ENCODE measurements at places on chromosomes 1 and 21.

GRCh38 chr1:38547321-38547720 lies 312.3 kb downstream of the RRAGC start:
- no peak for DNase-seq

GRCh38 chr1:117563492-117563875 lies 42.4 kb upstream of the TENT5C start:
- no peak for DNase-seq

- DNase-seq = no peak
Measured at GRCh38 chr1:15620155-15620545, 2.9 kb downstream of the DDI2 start.

DNA sequence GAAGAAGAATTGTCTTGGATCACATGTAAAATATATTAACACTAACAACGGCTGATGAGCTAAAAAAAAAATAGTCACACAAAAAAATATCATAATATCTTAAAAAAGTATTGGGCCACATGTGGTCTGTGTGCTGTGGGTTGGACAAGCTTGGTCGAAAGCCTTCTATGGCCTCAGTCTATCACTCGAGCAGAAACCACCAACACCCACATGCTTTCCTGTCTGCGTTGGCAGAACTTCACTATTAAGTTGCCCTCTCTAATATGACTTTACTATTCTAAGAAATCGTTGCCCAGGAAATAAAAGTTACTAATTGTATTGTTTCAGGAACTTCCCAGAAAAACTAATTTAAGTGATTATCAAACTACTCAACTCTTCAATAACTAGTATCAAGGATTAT lies 28.2 kb upstream of the ETS2 start:
- no peak for DNase-seq

- DNase-seq = no peak
Measured at GRCh38 chr1:228379666-228380065, 27.0 kb downstream of the TRIM11 start.

GRCh38 chr1:187839873-187840272 lies 1011.1 kb downstream of the PLA2G4A start:
- no peak for DNase-seq

- DNase-seq = no peak
Measured at GRCh38 chr1:5565281-5566125, 426.7 kb downstream of the NPHP4 start.

DNA sequence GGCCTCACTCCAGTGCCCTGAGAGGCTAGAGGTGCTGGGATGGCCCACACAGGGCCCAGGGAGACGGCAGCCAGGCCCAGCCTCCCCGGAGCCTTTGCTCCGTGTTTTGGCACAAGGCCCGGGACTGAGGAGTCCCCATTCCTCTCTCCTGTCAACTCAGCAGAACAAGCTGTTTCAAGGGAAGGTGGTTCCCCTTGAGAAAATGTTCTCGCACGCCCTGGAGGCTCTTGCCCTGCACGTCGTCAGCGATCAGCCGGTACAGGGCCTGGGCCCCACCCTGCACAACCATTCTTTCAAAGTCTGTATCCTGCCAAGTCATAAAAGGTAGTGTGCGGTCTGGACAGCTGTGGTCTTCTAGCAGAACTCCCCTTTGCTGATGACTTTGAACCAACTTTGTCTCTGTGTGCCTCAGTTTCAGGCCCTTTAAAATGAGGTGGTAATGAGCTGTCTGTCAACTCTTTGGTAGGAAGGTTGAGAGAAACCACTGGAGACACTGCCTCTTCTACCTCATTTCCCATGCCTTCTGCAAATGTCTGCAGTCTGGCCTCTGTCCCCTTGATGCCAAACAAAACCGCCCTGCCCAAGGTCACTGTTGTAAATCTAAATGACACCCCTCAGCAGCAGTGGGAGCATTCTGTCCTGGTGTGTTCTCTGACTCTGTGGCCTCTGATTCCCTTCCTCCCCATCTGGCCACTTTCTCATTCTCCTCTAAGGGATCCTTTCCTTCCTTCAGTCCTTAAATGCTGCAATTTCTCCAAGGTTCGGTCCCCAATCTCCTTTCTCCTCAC lies 138.6 kb upstream of the JUN start:
- no peak for DNase-seq

GRCh38 chr1:61648983-61649742 lies 75.8 kb downstream of the TM2D1 start:
- no peak for DNase-seq

DNA sequence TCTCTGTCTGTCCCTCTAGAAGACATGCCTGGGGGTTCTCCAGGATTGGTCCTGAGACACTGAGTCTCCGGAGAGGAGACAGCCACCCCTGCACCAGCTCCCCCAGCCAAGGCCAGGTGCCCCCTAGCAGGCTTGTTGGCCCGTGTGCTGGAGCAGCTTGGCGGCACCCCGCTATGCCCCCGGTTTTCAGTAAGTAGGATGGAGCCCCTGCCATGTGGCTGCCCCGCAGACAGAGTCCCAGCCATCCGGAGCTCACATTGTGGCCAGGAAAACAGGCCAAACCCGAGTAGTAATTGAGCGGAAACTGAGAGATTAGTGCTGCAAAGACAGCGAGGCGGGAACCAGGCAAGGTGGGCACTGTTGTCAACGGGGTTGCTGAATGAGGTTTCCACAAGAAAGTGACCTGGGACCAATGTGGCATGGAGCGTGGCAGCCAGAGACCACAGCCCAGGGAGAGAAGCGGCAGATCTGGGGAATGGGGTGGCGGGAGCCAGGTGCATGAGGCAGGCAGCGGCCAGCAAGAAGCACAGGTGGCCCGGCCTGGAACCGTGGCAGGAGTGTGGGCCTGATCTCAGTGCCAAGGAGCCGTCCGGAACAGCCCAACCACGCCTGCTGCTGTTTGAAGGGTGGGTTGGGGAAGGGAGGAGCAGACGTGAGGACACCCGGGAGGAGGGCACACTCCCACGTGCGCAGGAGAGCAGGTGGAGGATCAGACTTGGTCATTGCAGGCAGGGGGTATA lies 137.4 kb upstream of the VAMP3 start:
- DNase-seq = no peak

DNA sequence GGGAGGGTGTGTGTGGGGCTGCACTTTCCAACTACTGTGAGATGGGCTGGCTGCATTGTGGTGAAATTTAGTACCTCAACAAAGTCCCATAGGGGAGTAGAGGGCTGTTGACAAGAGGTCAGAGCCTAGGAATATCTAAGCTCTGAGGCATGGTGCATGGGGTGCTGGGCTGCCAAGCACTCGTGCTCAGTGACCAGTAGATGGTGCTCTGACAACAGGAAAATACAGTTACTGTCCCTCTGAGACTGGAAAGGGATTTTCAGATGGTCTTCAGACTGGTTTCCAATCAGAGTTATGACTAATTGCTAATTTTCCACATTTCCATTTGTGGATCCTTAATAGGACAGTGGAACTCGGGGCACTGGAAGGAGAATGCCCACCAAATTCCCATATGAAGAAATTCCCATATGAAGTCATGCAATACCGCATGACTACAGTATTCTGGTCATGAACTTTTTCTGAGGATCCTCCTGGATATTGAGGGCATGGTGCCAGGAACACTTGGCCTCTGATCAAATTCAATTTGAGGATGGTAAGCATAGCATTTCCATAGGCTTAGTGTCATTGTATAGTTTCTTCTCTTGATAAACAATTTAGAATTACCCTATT lies 4.1 kb upstream of the CACNA1E start:
- peak; percentile 31 for DNase-seq

GRCh38 chr1:12654657-12655056 lies 10.8 kb downstream of the AADACL4 start:
- DNase-seq = no peak

DNA sequence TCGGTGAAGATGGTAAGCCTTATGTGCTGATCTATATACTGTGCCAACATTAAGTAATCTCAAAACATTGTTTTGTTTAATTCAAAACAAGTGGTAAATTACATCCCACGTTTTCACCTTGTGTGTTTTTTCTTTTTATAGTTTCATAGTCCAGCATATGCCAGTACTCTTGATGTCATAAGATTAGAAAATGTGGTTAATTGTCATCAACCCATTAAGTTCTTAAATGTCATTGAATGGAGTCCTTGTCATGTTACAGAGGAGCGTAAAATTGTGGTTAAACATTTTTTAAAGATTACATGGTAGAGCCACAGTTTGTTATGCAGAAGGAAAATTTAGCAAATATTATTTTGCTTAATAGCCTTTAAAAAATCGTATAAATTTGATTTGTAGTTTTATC lies 93.1 kb downstream of the FNBP1L start:
- no peak for DNase-seq

GRCh38 chr1:92466683-92467352 lies 19.9 kb downstream of the GFI1 start:
- DNase-seq = no peak

DNA sequence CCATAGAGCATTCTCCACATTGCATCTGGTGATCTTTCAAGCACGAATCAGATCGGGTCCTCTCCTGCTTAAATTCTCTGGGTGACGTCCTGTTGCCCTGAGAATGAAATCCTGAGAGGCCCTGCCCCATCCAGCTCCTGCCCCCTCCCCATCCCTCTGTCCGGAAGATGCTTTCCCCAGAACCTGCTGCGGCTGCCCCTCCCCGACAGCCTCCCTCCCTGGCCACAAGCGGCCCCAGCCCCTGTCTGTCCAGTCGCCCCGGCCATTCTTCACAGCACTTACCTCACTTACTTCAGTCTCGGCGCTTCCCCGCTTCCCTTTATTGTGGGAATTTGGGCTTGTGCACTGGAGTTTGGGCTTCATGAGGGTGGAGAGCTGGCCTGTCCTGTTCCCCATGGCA lies 40.3 kb downstream of the TAS1R2 start:
- no peak for DNase-seq

DNA sequence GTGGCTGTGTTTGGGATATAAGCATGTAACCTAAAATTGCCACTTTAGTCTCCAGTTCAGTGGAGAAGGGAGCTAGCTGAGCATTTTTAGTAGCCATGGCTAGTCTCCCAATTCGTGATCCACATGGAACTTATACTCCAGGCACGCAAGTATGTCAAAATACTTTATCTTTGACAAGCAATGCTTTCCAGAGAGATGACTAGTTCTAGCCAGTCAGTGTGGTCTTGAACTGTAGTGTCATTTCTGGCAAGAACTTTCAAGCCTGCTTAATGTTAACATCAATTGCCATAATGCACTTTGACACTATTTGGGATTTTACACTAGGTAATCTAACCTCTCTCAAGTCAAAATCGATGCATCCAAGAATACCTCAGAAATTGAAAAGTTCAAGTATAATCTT lies 660.0 kb downstream of the PTPRC start:
- no peak for DNase-seq

GRCh38 chr21:30482130-30482529 lies 2.0 kb upstream of the KRTAP19-1 start:
- DNase-seq = no peak

DNA sequence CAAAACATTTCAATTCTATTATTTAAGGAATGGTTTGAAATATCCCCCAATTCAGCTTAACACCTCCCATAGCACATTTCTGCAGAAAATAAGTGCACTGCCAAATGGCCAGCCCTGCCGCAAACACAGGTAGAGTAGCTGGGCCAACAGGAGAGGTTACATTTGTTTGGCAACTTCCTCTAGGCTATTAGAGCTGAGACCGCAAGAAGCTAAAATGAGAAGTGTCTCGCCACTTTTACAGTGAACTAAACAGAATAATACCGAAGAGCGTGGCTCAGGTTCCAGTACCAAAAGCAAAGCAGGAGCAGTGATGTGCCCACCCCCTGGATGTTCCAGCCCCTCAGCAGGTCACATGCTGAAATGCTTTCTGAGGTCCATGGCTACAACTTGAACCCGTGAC lies 154.5 kb upstream of the PKN2 start:
- no peak for DNase-seq

DNA sequence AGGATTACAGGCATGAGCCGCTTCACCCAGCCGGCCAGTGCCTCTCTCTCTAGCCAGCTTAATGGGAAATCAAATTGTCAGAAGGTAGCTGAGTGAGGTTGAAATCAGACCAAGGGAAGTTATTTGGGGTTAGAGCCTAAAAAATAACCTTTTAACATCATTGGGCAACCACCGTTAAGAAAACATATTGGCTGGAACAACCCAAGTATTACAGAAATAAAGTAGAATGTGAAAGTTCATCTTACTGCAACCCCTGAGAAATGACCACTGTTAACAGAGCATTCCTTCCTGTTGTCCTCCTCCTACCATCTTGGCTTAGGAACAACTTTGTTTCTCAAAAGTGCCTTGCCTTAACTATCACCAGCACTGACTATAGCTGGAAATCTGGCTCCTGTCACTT lies 3.2 kb upstream of the RNF186 start:
- no peak for DNase-seq

DNA sequence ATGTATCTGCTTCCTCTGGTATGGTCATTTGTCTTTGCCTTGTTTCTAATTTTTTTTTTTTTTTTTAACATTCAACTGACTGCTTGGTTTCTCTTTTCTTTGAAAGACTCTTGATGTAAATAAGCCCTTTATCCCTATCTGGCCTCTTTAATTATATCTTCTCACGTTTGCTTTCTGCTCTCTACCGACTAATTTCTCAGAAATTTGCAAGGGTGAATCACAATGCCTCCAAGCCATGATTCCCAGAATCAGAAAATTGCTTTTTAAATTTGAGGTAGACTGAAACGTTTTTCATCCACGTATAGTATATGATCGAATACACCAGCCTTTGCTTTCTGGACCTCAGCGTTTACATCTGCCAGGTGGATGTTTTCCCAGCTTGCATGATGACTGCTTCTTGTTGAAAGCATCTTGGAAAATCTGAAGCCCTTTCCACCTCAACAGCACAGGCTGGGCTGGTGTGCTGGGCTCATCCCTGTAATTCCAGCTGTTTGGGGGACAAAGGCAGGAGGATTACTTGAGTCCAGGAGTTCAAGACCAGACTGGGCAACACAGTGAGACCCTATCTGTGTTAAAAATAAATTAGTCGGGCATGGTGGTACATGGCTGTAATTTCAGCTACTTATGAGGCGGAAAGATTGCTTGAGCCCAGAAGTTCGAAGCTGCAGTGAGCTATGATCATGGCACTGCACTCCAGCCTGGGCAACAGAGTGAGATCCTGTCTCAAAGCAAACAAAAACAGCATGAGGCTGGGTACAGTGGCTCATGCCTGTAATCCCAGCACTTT lies 35.0 kb upstream of the GPR137B start:
- DNase-seq = no peak

GRCh38 chr1:236020359-236021219 lies 44.3 kb downstream of the NID1 start:
- DNase-seq = no peak

DNA sequence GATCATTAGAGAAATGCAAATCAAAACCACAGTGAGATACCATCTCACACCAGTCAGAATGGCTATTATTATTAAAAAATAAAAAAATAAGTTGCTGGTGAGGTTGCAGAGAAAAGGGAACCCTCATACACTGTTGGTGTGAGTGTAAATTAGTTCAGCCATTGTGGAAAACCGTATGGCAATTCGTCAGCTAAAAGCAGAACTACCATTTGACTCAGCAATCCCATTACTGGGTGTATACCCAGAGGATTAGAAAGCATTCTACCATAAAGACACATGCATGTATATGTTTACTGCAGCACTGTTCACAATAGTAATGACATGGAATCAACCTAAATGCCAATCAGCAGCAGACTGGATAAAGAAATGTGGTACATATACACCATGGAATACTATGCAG lies 42.2 kb downstream of the GIPC2 start:
- DNase-seq = no peak

GRCh38 chr1:26084091-26084561 lies 16.7 kb upstream of the TRIM63 start:
- no peak for DNase-seq

Data from substantia nigra (tissue), 51 donors.